Mammary epithelial cell (primary cell): ENCODE measurements at places on chromosomes 3 and 15. TPM values are rescaled to one million over a fixed set of nuclear protein-coding genes. Genes with fewer than 3 reads are reported as not detected.

- no peak for DNase-seq
These were observed 16.8 kb downstream of the NOX5 start for GRCh38 chr15:69031013-69032001.

DNA sequence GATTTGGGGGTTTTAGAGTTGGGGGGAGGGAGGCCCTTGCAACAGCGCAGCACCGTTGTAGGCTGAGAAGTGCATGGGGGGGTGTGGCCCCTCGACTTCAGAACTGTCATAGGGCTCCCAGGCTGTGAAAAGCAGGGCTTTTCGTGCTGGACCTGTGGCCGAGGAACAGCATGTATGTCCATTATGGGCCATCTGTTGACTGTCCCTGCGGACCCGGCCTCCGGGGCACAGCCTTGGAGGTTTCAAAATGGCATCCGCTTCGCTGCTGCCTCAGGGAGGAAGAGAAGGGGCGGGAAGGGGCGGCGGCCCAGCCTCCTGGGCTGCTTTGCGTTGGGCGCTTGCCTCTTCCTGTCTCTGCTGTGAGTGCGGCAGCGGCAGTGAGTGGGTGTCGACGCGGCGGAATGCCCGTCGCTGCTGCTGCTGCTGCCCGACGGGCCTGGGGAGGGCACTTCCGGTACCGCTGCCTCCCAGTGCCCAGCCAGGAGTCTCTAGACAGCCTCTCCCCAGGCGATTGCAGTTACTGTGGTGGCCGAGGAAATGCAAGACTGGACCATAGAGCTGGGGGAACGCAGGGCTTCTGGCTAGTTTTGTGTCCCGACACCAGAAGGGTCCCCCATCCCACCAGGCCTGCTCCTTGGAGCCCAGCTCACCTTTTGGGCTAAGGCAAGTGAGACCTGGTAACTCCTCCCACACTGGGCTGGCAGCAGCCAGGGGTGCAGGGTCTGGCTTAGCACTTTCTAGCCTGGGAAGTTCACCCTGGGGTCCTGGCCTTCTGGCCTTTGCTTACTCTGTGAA, 1.9 kb downstream of the GNAI2 start:
- peak; percentile 88 for DNase-seq

DNA sequence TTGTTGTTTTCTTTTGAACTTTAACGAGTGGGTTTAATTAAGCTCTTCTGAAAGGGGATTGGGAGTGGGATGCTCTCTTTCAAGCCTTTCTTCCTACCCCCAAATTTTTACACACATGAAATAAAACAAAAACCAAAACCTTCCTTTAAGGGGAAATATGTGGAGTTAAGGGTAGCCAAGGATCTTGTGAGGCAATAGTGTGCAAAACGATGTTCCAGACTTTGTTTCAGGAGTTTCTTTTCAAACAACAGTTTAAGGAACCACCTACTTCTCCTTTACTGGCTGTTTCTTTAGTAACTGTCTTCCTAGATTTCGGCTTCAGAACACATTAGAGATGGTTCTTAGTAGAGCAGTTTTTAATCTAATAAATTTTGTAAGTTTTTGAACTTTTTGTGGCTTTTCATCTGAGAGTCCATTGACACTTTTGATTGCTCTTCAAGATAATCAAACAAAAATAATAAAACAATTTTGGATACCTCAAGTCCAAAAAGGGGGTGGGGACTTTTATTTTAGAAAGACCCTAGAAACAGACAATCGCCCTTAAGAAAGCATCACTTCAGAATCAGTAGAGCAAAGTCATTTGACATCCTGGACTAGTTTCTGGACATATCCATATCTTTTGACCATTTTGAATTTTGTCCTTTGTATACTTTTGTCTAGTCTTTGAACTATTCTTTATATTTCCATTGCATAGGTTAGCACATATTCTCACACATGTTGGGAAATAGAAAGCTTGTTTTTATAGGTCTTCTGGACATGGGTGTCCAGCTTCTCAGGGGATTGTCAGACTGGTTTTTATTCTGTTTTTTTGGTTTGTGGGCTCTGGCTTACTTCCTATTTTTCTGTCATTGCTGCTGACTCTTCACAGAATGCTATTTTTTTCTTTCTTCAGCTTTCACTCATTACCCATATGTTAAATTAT, 6.0 kb downstream of the DIPK2A start:
- peak; percentile 19 for DNase-seq

DNA sequence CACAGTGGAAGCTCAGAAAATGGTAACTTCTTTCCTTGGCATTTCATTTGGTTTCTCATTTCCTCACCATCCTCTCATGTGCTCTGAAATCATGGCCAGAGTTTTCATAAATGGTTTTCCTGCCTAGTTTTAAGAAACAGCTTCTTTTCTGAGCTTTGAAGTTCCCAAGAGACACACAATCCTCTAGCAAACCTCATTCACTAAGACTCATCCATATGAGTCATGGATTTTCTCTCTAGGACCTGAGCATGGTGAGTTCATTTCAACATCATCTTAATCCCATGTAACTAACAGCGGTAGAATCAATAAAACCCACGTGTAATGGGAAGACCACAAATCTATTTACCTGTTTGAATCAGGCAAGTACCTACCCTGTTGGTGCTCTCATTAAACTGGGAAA, 274.5 kb upstream of the LRTM1 start:
- DNase-seq, result peak; percentile 26

- peak; percentile 73 for DNase-seq
These were observed 155.8 kb downstream of the EPHA6 start for GRCh38 chr3:96970211-96970610.

GRCh38 chr3:30146978-30147377, 459.4 kb upstream of the TGFBR2 start:
- no peak for DNase-seq

DNA sequence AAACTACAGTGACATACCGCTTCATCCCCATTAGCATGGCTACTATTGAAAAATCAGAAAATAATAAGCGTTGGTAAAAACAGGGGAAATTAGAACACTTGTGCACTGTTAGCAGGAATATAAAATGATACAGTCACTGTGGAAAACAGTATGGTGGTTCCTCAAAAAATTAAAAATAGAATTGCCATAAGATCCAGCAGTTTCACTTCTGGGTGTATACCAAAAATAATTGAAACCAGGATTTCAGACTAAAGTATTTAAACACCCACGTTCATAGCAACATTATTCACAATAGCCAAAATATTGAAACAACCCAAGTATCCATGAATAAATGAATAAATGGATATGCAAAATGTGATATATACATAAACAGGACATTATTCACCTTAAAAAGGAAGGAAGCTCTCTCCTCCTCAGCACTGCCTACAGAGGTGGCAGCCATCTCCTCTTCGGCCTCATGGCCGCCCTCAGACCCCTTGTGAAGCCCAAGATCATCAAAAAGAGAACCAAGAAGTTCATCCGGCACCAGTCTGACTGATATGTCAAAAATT, 34.1 kb downstream of the NGLY1 start:
- DNase-seq, result no peak

DNA sequence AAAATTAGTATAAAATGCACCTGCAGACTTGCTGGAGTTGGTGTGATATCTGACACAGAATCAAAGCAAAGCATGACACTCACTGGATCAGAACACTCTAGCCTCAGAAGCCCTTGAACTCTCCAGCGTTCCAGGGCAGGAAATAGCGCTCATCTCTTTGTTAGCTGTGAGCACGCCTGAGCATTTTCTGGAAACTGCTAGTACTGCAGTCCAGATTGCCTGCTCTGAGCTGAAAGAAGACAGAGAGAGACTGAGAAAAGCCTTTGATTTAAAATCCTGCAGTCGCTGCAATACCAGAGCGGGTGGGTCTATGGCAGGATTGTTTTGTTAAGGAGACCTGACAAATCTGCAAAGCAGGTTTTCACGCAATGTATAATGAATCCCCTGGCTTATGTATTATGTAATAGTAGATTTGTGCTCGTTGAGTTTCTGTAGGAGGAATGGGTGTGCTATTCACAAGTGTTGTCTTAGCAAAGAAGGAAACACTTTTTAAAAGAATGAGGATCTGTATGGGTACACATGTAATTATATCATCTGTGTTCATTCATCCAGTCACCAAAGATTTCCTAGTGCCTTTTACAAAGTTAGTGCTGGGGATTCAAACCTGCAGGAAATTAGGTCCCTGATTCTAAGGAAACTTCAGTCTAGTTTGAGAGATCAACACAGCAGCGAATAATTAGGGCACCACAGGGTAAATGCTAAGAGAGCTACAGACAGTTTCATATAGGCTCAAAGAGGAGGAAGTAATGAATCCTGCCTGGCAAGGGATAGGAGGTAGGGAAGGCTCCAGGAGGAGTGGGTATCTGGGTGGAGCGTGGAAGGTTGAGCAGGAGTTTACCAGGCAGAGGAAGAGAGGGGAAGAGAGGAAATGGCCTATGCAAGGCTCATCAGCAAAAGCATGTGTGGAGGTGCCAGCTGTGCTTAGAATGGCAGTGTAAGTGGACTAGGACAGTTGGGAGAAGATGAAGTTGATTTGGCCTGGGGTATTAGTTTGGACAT, 26.1 kb upstream of the MGLL start:
- no peak for DNase-seq

DNA sequence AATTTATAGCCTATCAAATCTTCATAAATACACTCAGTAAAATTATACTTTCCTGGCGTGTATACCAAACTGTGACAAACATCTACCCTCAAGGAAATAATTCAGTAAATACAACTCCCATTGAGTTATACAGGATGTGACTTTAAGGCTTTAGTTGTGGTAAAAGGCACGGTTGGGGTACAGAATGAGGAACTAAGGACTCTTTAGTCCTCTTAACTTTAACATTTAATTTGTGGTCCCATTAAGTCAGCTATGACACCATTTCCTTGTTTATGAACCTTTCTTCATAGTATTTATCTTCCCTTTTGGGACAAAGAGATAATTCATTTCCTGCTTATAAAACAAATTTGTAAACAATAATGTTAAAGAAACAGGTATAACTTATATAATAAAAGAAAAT, 30.2 kb downstream of the IFT80 start:
- DNase-seq, result no peak

- DNase-seq, result no peak
These were observed 37.4 kb upstream of the PRICKLE2 start for GRCh38 chr3:64262574-64263114.

GRCh38 chr3:4343258-4343657, 40.1 kb downstream of the SETMAR start:
- DNase-seq, result peak; percentile 6

DNA sequence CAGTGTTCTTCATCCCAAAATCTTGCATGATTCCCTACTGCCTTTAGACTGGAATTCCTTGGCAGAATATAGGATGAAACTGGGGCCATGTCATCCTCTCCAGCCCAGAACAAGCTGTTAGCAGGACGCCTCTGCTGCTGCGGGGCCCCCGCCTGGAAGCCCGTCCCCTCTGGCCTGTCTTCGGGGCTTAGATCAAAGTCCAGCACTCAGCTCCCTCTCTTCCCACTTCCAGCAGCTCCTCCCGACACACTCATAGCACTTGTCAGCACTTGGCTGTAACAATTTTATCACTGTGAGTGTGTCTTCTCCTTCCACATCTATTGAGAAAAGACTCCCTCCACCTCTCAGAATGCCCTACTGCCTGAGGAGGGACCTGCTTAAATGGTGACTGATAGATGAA, 112.0 kb upstream of the HACD2 start:
- DNase-seq, result no peak

The ARHGEF26 gene
- total RNA-seq, result 1.1 and 2.7 TPM in 2 replicates

The IL20RB gene
- 38.3 and 66.9 TPM in 2 replicates for total RNA-seq

The ACTC1 gene
- not detected in 2 replicates for total RNA-seq

The LTF gene
- 16.7 TPM for total RNA-seq

The DPPA4 gene
- total RNA-seq, result not detected

The KNG1 gene
- not detected for total RNA-seq
